ENCODE measurements at places on chromosomes 1 and 21. TPM values are rescaled to one million over a fixed set of nuclear protein-coding genes. Genes with fewer than 3 reads are reported as not detected.

DNA sequence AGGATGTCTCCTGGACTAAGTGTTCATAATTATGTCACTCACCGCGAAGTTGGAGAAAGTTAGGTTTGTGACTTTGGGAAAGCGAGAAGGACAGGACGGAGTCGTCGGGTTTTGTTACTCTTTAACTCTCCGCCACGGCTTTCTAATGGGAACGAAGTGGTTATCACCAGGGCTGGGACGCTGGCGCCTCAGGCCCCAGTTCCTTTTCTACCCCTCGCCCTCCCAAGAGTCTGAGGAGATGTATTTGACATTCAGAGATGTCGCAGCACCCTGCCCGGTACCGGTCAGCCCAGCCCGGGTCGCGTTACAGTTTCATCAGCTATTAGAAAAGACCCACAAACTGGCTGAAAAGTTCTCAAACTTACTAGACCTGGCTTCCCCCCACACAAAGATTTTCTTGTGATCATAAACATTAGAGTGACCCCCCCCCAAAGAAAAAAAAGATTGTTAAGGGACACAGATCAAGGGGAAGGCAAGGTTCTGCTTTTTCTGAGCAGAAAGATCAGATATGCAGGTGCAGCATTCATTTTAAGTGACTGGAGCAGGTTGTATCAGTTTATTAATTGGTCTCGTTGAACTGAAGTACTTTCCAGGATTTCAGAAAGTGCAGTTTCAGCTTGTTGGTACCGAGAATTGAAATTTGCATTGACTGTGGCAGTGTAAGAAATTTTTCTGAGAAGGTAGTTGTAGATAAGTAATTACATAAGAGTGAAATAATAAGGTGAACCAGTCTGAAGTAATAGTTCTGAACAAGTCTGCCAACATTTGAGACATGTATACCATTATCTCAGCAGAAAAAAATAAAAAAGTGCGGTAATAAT is 859 bp upstream of the ZBTB18 start:
- DNase-seq: no peak

DNA sequence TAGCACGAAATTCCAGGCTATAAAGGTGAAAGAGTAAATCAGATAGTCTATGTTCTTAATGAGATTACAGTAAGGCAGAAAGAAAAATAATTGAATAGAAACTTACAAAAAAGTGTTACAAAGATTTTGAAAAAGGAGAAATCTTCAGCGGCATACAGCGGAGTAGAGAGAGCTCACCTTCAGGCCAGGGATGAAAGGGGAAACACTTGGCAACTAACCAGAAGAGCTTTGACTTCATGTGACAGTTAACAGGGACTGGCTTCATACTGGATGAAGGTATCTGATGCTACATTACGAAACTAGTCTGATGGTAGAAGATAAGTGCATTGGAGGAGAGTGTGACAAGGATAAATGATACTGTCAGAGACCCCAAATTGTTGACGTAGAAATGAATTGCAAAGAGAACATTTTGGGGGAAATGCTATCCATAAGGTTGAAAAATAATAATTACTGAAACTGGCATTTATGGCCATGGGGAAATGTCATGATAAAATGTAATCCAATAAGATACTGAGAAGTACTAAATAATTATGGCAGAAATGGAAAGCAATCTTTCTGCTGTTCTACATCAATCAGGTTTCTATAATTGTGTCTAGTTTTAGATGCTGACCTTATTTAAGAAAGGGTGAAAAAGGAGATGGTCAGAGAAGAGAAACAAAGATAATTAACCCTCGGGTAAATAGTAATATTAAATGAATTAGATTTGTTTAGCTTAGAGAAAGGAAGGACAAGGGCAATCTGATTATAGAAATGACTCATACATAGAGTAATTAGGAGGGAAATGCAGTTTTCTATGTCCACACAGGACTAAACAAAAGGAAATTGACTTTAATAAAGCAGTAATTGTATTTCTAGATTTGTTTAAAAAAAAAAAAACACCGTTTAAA is 808.7 kb downstream of the NCAM2 start:
- no peak for DNase-seq

GRCh38 chr1:19351873-19352272 is 39.7 kb downstream of the SLC66A1 start:
- DNase-seq: no peak

DNA sequence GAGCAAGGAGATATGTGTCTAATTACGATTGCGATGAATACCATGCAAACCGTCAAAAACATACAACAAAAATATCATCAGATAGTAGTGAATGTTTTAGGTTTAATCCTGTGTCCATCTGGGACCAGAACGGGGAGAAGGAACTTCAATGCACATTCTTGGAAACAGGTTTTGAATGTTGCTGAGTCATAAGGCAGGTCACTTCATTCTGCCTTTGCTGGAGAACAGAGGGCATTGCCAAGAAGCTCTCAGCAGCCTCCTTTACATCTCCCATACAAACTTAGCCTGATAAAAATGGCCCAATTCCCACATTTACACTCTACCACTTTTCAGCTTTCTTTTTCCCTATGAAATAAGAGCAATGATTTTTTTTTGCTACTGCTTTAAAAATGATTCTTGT is 78.0 kb upstream of the KCNJ6 start:
- DNase-seq: no peak

The CD160 gene
- 1.0 TPM for polyA plus RNA-seq

Measured in renal pelvis (tissue), 12 donors.